Stimulated activated CD4-positive, alpha-beta T cell treated with anti-CD3 and anti-CD28 coated beads, Interleukin-1b, Interleukin-23, amount 100 ng/mL, for 24 hours (primary cell): ENCODE measurements at places on chromosomes 3 and 15.

DNA sequence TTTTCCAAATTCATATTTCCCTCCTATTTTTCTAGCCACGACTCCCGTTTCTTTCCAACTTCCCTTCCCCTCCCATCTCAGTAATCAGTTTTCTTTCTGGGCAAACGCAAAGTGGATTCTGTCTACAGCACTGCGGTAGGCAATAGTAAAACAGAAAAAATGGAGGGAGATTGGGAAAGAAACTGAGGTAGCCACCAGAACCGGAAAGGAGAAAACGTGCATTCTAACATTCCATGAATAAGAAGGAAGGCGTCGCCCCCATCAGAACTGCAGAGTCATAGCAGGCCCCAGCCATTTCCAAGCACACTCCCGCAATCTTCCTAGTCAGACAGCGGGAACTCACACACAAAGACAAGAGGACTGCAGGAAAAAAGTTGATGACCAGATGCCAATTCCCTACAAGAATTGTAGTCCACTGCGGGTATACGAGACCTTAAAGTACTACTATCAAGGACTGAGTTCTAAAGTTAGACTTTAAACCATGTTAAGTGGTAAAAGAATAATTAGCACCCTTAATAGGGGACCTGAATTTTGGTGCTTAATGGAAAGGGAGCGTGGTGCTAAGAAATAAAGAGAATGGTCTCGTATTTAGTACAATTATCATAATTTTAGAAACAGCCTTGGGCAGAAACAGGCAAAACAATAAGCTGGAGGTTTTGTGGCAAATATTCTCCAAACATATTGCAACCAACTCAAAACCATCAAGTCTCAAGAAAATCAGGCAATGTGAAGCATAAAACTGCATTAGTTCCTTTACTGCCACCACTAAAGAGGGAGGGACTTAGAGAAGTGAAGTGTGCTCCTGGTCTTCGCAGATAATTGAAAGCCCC lies 1.4 kb downstream of the PFN2 start:
- DNase-seq, result no peak

DNA sequence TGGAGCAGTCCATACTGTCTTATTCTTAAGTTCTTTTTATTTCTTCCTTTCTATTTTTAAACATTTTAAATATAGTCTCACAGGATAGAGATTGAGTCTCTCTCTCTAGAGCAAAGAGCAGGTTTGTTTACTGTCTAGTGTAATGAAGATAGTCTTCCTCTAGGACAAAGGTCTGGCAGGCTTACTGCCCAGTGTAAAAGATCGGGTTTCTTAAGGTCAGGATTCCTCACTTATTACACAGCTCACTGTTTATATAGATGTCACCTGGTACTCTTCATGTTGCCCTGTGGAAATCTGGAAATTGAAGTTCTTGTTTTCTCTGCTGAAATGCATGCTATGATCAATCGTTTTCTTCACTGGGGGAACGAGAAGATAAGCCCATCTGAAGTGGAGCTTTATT lies 76.0 kb downstream of the ZBBX start:
- DNase-seq, result no peak

- DNase-seq, result no peak
Measured at GRCh38 chr15:58977887-58978286, 9.6 kb upstream of the RNF111 start.

DNA sequence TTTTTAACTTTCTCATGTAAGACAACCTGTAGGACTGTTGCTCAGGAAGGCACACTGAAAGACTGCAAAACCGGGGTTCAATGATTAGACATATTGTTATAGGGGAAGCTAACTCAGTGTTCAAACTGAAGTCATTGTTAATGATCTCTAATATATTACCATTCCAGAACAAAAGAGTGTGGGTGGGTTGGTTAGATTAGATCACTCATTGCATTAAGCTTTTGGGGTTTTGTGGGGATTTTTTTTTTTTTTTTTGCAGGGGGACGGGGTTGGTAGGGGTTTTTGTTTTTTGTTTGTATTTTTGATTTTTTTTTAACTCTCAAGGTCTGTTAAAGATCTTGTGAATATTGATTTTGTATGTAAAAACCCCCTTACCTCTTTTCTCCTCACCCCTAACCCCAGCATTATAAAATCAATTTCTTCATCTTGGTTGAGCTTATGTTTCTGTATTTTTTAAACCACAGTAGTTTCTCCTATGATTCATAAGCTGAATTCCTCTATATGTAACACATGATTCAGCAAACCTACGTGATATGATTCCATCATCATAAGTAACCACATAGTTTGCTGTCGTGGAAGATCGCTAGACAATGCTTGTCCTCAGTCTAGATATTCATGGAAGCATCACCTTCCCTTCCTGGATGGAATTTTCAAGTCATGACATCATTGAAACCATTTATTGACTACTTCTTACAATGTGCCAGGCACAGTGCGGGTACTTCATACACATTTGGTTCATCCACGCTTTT lies 544.1 kb upstream of the MDFIC2 start:
- no peak for DNase-seq
